ENCODE measurements at places on chromosomes 1 and 21. TPM values are rescaled to one million over a fixed set of nuclear protein-coding genes. Genes with fewer than 3 reads are reported as not detected.

DNA sequence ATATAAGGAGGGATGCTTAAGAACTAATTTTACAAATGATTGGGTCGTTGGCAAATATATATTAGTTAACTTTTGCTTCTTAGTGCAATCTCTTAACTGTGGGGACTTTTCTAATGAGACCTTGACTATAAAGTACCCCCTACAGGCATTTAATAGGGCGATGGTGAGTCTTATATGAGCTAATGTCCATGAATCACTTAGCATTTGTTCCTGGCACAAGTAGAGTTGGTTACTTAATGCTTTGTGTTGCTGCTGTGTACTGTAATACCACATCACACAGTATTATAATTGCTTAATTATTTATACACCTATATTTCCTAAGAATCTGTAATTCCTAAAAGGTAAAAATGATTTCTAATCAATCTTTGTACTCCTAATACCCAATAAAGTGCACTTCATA lies 25.3 kb upstream of the TMCO1 start:
- no peak overlapping the region for H3K4me3 ChIP-seq
- no peaks in the 10 kb centered on the region for H3K4me1 ChIP-seq
- H3K27ac ChIP-seq, result no peak overlapping the region
- no peaks in the 10 kb centered on the region for H3K27me3 ChIP-seq
- DNase-seq, result no peak

DNA sequence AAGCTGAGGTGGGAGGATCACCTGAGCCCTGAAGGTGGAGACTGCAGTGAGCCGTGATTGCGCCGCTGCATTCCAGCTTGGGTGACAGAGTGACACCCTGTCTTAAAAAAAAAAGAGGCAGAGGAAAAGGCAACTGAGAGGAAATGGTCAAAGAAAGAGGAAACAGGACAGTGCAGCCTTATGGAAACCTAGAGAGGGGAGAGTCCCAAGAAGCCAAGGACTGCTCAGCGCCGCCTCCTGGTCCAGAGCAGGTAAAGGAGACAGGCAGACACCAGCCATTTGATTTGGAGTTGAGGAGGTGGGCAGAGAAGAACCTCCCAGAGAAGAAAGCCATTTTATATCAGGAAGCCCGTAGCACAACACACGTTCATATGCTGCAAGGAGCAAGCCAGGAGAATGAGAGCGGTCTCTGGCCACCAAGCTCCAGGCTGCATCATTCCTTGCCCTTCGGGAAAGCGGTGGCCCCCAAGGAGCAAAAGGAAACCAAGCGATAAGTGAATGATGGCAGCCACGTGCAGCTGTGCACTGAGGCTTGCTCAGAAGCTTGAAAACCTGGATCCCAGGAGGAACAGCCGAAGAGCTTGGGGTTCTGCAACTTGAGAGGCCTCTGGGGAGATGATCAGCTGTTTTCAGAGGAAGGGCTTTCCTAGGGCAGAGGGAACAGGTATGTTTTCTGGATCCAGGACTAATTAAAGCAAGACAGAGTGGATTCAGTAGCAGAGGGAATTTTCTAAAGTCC lies 33.7 kb downstream of the LRRC42 start:
- peaks cover 13% of the 10 kb centered on the region for H3K4me1 ChIP-seq
- no peaks in the 10 kb centered on the region for H3K27me3 ChIP-seq
- no peak overlapping the region for H3K4me3 ChIP-seq
- H3K36me3 ChIP-seq, result peaks cover 5% of the 10 kb centered on the region

DNA sequence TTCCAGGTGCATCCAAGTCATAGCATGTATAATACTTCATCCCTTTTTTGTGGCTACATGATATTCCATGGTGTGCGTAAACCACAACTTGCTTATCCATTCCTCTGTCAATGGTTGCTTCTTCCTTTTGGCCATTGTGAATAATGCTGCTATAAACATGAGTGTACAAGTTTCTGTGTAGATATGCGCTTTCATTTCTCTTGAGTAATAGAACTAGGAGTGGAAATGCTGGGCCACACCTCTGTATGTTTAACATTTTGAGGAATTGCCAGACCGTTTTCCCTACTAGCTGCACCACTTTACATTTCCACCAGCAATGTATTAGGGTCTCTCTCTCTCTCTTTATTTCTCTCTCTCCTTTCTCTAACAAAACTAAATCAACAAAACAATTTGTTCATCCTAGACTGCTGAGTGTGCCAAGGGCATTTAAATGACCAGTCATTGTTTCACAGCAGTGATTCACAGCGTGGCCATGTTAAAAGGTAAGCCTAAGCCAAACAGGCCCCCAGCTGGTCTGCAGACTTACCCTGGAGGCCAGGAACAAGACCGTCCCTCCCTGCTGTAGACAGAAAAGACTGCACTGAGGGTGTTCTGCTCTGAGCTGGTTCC lies 53.2 kb upstream of the LYST start:
- H3K4me1 ChIP-seq, result peaks cover 35% of the 10 kb centered on the region
- no peaks in the 10 kb centered on the region for H3K36me3 ChIP-seq
- DNase-seq, result no peak

DNA sequence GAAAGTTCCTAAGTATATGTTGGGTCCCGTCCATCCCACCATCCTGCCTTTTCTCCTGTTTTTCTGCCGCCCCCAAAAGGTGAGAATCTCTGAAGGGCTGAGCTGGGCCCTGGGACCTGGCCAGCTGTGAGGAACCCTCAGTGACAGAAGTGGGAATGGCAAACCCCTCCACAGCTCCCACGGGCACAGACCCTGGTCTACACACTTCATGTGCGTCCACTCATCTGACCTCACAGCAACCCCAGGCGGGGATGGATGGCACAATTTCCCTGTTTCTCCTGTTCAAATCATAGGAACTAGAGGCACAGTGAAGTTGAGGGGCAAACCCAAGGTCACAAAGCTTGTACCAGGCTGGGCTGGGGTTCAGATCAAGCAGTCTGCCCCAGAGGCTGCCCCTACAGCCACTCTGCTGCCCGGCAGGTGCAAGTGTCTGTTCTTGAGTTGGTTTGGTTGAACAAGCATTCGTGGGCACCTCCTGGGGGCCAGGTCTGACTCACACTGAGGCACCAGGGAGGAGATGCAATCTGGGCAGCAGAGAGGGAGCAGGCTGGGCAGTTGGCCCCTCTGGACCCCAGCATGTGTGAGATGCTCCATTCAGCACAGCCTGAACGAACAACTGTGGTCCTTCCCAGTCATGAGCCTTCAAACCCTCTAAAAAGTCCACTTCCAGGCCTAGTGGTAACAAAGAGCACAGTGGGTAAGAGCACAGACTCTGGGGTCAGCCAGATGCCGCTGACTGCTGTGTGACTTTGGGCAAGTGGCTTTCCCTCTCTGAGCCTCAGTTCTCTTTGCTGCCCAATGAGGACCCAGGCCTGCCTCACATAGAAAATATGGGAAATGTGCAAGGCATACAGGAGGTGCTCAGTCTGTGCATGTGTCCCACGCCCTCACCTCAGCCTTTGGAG lies 4.0 kb downstream of the EDN2 start:
- peaks cover 2% of the 10 kb centered on the region for H3K27me3 ChIP-seq
- H3K4me1 ChIP-seq, result peaks cover 70% of the 10 kb centered on the region
- no peak for DNase-seq
- H3K4me3 ChIP-seq, result no peak overlapping the region
- no peak overlapping the region for H3K27ac ChIP-seq

DNA sequence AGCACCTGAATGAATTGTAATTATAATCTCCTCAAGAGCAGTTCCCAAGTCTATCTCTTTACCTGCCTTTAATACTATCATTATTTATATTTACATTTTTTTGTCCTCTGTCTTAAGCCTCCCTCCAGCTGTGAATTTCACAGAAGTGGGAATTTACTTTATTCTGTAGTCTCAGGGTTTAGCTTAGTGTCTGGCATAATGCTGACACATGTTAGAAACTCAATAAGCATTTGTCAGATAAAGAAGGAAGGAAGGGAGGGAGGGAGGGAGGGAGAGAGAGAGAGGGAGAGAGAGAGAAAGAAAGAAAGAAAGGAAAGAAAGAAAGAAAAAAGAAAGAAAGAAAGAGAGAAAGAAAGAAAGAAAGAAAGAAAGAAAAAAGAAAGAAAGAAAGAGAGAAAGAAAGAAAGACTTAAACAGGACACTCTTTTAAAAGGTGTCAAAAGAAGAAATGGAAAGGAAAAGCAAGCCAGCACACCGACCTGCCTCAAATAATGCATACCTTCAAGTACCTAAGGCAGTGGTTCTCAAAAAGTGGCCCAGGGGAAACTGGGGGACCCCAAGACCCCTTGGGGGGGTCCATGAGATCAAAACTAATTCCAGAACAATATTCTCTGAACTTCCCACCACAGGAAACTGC lies 1.8 kb upstream of the PGLYRP4 start:
- H3K27ac ChIP-seq, result no peak overlapping the region
- H3K36me3 ChIP-seq, result no peaks in the 10 kb centered on the region
- no peak for DNase-seq

DNA sequence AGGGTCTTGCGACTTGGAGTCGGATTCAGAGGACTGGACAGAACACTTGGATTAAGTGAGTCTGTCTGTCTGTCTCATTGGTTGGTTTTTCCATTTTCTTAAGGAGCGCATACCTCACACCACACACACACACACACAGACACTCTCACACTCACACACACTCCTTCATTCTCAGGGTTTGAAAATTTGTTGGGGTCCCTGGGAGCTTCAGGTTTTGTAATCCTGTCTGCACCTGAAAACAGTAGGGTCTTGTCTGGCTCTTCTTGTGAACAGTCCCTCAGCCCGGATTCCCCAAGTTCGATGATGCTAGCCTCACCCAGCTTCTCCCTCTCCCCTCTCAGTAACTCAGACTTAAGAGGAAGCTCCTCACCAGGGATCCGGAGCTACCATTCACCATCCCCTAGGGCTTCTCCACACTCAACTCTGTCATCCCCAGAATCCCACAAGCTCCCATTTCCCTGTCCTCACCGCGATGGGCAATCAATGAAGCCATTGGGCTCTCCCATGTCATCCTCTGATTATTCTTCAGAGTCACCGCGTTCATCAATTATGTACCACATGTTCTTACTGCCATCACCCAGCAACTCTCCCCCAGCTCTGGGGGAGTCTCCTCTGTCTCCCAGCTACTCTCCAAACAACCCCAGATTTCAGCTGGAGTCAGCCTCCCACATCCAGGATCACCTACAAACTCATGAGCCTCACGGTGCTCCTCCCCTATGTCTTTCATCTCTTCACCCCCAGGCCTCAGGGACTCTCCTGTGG lies 1530.9 kb upstream of the TPTE start:
- H3K4me1 ChIP-seq, result no peaks in the 10 kb centered on the region
- H3K27ac ChIP-seq, result no peak overlapping the region
- H3K4me3 ChIP-seq, result no peak overlapping the region
- no peaks in the 10 kb centered on the region for H3K27me3 ChIP-seq
- no peaks in the 10 kb centered on the region for H3K36me3 ChIP-seq

- H3K4me3 ChIP-seq, result no peak overlapping the region
- DNase-seq, result no peak
- H3K27me3 ChIP-seq, result no peaks in the 10 kb centered on the region
- no peaks in the 10 kb centered on the region for H3K4me1 ChIP-seq
- H3K27ac ChIP-seq, result no peak overlapping the region
Observed at GRCh38 chr1:226370144-226370923, 37.6 kb downstream of the PARP1 start.

GRCh38 chr1:42552636-42553035 lies 89.5 kb downstream of the CCDC30 start:
- H3K36me3 ChIP-seq, result no peaks in the 10 kb centered on the region
- no peaks in the 10 kb centered on the region for H3K27me3 ChIP-seq
- H3K4me3 ChIP-seq, result no peak overlapping the region
- H3K4me1 ChIP-seq, result no peaks in the 10 kb centered on the region
- no peak overlapping the region for H3K27ac ChIP-seq

GRCh38 chr1:156887317-156887716 lies 6.2 kb upstream of the PEAR1 start:
- peaks cover 47% of the 10 kb centered on the region for H3K27me3 ChIP-seq
- no peak for DNase-seq
- no peaks in the 10 kb centered on the region for H3K36me3 ChIP-seq
- H3K4me1 ChIP-seq, result peaks cover 23% of the 10 kb centered on the region
- no peak overlapping the region for H3K27ac ChIP-seq
- H3K4me3 ChIP-seq, result no peak overlapping the region

GRCh38 chr21:38524168-38525153 lies 26.2 kb upstream of the ERG start:
- no peak for DNase-seq
- H3K4me3 ChIP-seq, result no peak overlapping the region
- H3K4me1 ChIP-seq, result no peaks in the 10 kb centered on the region

DNA sequence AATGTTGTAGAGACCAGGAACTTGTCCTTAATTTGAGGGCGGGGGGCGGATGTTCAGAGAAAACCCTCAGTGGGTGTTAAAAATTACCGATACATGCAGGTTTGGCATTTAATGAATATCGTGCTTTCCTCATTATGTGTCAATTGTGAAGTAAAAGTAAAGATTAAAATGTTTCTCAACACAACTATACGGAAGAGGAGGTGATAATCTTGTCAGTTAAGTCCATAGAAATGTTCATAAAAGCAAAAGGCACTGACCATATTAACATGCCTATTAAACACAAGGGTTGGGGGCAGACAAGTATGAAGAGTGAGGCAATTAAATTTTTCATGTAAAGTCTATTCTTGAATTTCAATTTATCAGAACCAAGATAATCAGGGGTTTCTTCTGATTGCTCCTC lies 1.3 kb downstream of the BRINP3 start:
- peaks cover 3% of the 10 kb centered on the region for H3K27me3 ChIP-seq
- no peaks in the 10 kb centered on the region for H3K36me3 ChIP-seq
- peak overlapping the region; percentile 89 for H3K27ac ChIP-seq
- no peak for DNase-seq

- no peak for DNase-seq
- H3K4me1 ChIP-seq, result no peaks in the 10 kb centered on the region
- no peaks in the 10 kb centered on the region for H3K27me3 ChIP-seq
- no peak overlapping the region for H3K4me3 ChIP-seq
- no peak overlapping the region for H3K27ac ChIP-seq
Observed at GRCh38 chr1:31880957-31881687, 57.0 kb downstream of the PTP4A2 start.

DNA sequence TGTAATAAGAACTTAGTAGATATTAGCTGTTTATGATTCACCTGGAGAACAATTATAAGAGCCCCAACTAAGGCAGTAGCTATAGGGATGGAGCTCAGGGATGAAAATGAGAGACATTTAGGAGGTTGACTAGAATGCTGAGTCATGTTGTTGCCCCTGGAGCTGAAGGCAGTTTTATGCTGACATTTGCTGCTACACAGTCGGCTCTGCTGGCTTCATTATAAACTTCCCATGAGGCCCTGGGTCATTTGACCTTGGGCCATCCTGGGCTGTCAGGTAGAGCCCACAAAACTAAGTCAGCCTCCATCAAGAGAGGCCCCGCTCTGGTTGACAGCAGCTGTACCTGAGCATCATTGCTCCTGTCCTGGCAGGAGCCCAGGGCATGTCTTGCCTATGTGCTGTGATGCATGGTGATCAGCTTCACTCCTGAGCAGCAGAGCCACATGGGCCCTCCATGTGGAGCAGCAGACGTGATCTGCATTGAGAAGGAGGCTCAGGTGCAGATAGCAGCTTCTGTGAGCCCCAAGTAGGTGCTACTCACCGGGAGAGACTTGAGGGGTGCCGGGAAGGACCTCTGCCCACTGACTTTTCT lies 112.4 kb downstream of the TBX19 start:
- peaks cover 3% of the 10 kb centered on the region for H3K4me1 ChIP-seq
- DNase-seq, result no peak
- H3K4me3 ChIP-seq, result no peak overlapping the region
- H3K27ac ChIP-seq, result no peak overlapping the region

The CD5L gene
- not detected for total RNA-seq

The LINGO4 gene
- 0.22 TPM for total RNA-seq

The KCNK2 gene
- 184 TPM for total RNA-seq

The KCNQ4 gene
- total RNA-seq, result 1.7 TPM

The OR6K6 gene
- not detected for total RNA-seq
